Natural killer cell treated with Interleukin-12 subunit alpha and Interleukin-12 subunit beta and Interleukin-15 and Interleukin-18, amount 100 ng/mL, for 72 hours (primary cell): ENCODE measurements at places on chromosomes 4 and X.

DNA sequence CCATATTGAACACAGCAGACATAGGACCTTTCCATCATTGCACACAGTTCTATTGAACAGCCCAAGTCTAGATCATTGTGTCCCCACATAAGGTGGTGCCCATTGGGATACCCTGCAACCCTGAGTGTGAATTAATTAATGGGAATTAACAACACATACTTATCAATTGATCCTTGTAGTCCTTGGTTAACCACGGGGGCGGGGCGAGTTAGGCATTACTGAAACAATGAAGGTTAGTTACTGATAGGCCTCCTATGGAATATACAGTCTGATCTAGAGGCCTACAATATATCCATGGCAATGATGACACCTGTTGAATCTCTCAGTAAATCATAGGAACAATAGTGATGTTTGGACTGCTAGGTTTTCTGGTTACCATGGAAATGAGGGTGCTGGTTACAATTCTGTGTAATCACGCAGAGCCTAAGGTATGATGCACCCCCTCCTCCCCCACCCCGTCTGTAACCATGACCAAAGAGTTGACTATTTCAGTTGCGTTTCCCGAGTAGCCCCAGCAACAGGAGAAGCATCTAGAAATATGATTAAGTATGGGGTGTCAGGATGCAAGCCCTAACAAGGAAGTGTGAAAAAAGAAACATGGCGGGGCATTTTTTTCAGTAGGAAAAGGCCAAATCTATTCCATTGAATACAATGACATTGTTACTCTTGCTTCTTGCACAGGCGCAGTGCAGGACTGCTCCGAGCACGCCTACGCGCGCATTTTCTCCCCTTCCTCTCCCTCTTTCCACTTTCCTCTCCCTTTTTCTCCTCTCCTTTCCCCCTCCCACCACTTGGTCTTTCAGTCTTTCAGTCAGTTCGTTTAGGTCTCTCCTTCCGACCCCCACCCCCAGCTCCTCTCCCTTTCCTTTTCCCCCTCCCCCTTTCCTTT is 677 bp upstream of the NONO start:
- DNase-seq: no peak

DNA sequence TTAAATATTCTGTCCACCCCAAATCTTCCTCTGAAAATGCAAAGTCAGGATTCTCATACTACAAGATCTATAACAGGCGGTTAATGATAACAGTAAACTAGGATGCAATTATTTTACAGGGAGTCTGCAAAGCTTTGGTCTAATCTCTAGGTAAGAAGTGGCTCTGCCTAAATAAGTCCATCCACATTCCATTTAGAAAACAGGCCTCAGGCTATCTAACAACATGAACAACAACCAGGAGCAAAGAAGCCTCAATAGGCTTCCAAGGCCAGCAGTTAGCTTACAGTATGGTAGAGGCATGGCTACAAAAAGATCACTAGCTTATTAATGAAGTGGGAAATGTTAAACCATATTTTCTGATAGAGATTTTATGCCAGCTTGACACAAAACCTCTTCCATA is 6.4 kb downstream of the MAB21L2 start:
- DNase-seq: no peak

- DNase-seq: no peak
Measured at GRCh38 chr4:101178731-101179130, 168.6 kb downstream of the PPP3CA start.

DNA sequence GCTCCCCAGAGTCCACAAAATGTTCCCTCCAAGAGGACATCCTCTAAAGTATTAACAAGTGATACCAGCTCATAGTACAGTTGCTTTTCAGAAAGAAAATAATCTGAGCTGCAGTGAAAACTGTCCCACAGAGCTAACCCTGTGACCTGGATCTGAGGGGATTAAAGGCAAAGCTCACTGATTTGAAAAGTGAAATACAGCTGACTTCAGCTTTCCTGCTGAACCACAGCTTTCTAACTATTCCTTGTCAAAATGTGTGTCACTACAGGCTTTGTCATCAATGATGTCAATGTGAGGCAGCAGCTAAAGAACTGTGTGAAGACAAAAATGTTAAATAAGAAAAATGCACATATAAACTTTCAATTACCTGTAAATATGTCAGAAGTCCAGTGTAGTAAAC is 36.9 kb downstream of the DCHS2 start:
- DNase-seq: no peak

DNA sequence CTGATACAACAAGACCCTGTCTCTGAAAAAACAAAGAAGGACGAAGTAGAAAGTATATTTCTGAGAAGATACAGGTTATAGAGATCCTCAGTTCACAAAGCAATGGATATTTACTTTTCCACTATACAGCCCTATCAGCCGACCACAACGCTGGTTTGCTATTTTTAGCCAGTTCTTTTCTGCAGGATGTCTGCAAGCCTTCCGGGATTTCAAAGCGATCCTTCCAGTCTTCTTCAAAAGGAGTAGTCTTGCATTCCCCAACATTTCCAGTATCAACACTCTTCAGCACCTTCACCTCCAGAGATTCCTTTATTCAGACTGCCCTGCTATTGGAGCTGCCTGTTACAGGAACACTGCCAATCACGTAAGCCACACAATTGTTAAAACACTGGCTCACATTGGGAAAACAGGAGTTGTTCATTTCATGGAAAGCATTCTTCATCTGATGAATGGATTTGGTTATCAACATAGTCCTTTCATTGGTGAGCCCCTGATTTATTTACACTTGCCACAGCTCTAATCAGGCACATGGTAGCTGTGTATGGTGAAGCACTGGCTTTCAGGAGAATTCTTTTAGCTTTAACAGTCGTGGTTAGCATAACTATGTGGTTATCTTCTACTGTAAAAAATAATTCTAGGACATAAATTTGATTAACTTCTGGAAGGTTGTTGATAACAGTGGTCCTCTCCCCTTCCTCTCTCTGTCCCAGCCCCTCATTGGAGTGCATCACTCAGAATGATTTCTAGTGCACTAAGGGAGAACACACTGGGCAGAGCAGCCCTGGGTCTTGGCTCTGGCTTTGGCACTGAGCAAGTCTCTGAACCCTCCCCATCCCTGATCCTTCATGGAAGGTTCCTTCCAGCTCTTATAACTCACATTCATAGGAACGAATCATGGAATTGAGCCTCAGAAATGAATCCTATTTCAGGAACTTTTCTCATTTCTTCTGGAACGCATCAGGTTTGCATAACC is 109.9 kb upstream of the SORBS2 start:
- DNase-seq: no peak

DNA sequence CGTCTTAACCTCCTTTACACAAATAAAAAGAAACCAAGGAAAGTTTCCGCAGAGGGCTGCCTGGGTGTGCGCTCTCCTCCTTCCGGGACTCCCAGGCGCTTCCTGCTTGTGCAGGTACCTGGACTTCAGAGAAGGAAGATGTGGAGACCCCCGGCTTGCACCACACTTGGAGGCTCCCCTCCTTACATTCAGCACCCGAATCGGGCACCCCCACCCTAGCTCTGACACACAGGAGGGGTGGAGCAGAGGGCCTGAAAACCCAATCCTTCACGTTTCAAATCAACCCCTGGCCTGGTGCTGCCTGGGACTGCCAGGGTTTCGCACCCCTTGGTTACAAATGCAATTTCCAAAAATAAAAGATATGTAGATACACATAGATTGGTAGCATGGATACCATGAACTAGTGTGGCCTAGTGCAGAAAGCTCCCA is 3.1 kb downstream of the NKX3-2 start:
- DNase-seq: no peak

DNA sequence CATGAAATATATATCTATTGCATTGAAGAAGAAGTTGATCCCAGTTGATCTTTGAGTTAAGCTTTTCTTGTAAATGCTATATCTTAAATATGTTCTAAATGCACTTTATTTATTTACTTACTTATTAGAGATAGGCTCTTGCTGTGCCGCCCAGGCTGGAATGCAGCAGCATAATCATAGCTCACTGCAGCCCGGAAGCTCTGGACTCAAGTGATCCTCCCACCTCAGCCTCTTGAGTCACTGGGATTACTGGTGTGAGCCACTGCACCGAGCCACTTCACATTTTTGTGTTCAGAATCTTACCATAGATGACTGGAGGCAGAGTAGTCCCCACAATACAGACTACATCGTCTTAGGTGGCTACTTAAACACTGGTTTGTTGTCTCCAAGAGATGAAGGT is 324.3 kb upstream of the SLIT2 start:
- DNase-seq: no peak

DNA sequence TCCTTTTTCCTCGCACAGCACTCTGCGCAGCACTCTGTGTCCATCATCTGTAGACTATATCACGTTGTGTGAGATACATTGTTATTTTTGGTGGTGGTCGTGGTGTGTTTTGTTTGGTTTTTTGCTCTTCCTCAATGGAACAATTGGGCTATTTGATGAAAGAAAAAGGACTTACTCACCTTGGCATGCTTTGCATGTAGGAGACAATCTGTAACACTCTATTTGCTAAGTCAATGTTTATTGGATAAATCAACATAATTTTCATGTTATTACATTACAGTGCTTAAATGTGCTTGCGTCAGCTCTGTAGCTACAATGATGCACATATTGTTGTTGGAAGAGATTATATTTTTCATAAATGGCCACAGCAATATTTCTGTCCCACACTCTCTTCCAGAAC is 12.5 kb upstream of the CD99 start:
- DNase-seq: no peak

- no peak for DNase-seq
Measured at GRCh38 chr4:58941286-58941685, 1831.1 kb upstream of the IGFBP7 start.

GRCh38 chr4:145501051-145501660 is 19.5 kb downstream of the SMAD1 start:
- no peak for DNase-seq

GRCh38 chr4:119626943-119627266 is 1.7 kb downstream of the PDE5A start:
- DNase-seq: no peak

DNA sequence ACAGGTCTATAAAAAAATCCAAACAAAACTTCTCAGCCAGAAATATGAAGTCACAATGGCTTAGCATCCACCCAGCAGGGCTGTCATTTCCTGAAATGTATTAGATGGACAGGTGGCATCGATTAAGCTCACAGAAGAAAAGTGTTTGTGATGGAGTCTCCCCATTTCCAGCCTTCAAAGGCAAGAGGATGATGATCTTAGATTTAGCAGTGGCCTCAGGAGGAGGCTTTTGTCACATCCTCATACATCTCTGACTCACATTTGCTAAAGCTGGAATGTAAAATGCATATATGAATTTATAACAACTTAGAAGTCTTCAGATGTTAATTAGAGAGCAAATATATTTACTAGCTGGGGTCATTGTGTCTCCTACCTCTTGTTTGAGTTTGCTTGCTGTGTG is 441.9 kb downstream of the SPRY1 start:
- no peak for DNase-seq

DNA sequence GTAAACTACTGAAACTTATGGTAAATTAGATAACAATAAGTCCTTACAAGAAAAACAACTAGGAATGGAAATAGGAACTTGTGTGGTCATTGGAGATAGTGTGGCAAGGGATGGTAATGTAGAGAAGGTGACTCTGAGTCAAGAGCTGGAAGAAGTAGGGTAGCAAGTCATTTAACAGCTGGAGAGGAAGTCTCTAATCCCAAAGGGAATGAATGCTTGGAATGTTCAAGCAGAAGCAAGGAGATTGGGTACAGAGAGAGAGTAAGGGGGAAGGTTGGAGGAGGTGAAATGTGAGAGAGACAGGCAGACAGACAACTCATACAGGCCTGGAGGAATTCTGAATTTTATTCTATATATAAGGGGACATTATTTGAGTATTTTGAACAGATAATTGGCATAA is 260.6 kb upstream of the MAD2L1 start:
- DNase-seq: no peak

GRCh38 chrX:31580227-31580626 is 508.4 kb upstream of the FTHL17 start:
- no peak for DNase-seq

DNA sequence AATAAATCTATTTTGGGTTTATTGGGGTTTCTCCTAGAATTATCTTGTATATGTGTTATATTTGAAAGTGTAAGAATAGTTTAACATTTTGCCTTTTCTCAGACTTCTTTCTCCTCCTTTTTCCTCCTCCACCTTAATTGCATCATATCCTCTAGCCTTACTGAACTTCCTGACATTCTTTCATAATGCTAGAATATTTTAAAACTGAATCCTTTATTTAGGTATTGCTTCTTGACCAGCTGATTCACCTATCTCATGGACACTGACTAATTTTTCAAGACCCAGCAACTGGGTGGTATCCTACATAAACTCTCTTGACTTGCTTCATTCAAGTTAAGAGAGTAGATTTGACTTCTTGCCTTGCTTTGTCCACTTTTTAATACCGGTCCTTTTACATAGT is 1508.9 kb downstream of the STIM2 start:
- no peak for DNase-seq

- DNase-seq: no peak
Measured at GRCh38 chrX:118347131-118347530, 1.2 kb downstream of the WDR44 start.

DNA sequence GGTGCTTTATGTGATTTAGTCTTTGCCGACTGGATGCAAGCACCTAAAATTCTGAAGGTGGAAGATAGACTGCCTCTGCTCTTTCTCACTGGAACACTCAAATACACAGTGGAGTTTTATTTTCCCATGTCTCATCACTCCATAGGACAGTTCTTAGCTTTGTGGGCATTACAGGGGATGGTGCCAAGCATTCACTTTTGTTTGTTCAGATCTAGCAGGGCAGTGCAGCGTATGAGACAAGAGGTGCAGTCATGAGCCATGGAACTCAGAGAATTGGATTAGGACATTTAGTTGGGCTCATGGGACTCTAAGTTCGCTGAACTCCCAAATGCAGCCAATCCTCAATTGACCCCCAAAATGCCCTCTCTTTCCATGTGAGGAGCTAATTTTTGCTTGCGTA is 1136.9 kb upstream of the PRKX start:
- DNase-seq: no peak

DNA sequence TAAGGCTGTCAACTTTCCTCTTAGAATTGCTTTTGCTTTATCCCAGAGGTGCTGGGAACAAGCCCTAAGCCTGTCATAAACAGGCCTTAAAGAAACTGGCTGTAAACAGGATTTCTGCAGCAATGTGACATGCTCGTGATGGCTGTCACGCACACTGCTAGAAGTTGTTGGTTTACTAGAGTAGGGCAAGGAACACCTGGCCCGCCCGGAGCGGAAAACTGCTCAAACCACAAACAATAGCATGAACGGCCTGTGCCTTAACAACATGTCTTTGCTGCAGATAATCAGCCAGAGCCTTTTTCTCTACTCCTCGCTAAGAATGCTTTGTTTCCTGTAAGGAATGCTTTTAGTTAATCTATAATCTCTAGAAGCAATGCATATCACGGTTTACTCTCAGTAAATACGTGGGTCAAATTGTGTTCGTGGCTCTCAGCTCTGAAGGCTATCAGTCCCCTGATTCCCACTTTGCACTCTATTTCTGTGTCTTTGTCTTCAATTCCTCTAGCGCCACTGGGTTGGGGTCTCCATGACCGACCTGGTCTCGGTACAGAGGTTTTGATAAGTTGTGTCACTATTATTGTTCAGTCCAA is 318.3 kb downstream of the GLUD2 start:
- DNase-seq: no peak

- no peak for DNase-seq
Measured at GRCh38 chrX:133555782-133556458, 140.6 kb upstream of the GPC4 start.
